ENCODE measurements at places on chromosomes 1 and 21. TPM values are rescaled to one million over a fixed set of nuclear protein-coding genes. Genes with fewer than 3 reads are reported as not detected.

- DNase-seq = no peak
Observed at GRCh38 chr21:29557200-29557599, 258.5 kb downstream of the BACH1 start.

GRCh38 chr21:29195981-29196669 is 65.7 kb downstream of the MAP3K7CL start:
- DNase-seq = peak; percentile 79

DNA sequence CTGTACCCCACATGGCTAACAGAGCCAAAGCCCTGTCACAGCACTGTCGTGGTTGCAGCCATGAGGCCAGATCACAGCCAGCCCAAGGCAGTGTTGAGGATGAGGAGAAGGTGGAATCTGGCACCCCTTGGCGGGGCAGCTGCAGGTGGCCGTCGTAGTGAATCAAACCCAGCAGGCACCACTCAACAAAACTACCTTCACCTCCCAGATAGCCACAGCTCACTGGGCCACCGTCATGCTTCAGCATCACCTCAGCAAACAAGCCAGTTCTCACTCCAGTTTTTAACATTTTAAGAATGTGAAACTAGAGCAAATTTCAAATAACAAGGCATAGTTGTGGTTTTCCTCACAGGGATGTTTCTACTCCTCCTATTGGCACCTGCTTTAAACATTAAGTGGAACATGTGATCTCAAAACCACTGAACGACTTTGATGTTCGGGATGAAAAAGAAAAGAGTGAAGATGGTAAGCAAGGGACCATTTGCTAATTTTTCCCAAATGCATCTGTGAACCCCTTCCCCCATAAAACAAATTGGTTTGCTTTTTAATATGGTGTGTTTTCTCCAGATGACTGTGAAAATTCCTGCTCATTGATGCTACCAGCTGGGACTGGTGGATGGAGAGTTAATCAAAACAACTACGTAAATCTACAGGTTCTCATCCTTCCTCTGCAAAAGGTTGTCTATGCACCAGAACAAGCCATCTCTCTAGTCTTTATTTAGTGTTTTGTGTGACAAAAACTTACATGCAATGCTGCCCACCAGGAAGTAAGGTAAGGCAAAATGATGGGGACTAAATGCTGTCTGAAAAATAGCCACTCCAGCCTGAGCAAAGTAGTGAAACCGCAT is 45.5 kb downstream of the TOR1AIP2 start:
- DNase-seq = no peak

GRCh38 chr1:22952694-22953056 is 20.0 kb downstream of the LACTBL1 start:
- DNase-seq = no peak

- no peak for DNase-seq
Observed at GRCh38 chr1:212166244-212166643, 119.0 kb upstream of the PPP2R5A start.

DNA sequence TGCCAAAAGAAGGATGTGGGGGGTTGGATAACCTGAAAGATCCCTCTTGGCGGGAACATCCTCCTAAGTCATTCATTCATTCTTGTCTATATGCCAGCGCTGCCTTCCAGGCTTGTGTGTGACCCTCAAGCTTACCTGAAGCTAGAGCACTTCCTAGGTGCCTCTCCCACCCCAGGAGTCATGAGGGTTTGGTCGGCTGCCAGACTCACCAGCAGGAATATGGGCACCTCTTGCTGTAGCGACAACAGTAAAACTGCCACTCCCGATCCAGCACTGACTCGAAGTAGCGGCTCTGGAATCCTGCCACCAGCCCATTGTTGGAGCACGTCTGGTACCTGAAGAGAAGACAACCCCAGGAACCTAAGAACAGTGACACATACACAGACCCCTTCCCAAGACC is 15.0 kb downstream of the DPT start:
- DNase-seq = no peak

- DNase-seq = no peak
Observed at GRCh38 chr1:11406845-11407244, 72.1 kb upstream of the DISP3 start.

DNA sequence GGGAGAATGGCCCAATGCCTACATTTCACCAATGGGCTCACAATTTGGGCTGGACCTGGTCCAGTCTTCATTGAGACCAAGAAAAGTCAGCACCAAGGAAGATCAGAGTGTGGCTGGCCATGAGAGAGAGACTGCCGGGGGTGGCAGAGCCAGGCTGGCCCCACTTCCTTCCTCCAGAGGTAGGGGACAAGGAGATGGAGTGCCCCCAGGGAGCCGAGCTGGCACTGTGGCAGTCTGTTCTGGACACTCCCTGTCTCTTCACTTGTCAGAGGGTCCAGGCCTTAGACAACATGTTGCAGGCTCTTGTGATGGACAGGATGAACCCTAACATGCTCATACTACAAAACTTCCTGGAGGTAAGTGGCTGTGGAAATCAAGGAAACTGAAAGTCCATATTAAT is 27.7 kb downstream of the INAVA start:
- DNase-seq = no peak

- no peak for DNase-seq
Observed at GRCh38 chr1:208446271-208446691, 202.1 kb upstream of the PLXNA2 start.

GRCh38 chr21:44510508-44511218 is 29.3 kb downstream of the KRTAP10-1 start:
- peak; percentile 62 for DNase-seq

- DNase-seq = no peak
Observed at GRCh38 chr21:30616125-30616524, at the start of gene KRTAP20-1. KRTAP20-1 (plus strand) TSS chr21:30616425; CDS start chr21:30616455, 30 bp downstream.

- DNase-seq = no peak
Observed at GRCh38 chr1:85274969-85275453, 1.4 kb downstream of the BCL10 start.

- peak; percentile 41 for DNase-seq
Observed at GRCh38 chr1:2821966-2822620, 20.6 kb upstream of the TTC34 start.

- DNase-seq = peak; percentile 67
Observed at GRCh38 chr1:162854245-162854882, 6.6 kb downstream of the CCDC190 start.

DNA sequence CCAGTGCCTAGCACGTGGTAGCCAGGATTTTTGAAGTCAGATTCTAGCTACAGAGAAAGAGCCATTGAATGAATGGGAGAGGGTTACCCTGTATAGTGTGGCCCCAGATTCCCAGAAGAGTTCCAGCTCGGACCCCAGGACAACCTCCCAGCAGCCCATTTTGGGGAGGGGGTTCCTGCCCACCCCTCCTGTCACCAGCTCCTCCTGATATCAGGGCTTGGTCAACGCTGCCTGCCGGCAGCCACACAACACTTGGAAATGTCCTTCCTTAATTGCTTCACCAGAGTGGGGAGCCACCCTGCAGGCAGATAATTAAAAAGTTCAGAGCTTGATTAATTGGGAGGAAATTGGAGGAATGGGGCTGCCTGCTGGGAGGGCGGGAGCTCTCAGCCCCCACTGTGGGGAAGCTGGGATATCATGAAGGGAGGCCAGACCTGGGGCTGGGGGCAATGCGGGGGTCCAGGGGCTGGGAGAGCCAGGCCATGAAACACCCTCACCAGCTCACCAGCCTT is 120.5 kb downstream of the LACTBL1 start:
- no peak for DNase-seq

DNA sequence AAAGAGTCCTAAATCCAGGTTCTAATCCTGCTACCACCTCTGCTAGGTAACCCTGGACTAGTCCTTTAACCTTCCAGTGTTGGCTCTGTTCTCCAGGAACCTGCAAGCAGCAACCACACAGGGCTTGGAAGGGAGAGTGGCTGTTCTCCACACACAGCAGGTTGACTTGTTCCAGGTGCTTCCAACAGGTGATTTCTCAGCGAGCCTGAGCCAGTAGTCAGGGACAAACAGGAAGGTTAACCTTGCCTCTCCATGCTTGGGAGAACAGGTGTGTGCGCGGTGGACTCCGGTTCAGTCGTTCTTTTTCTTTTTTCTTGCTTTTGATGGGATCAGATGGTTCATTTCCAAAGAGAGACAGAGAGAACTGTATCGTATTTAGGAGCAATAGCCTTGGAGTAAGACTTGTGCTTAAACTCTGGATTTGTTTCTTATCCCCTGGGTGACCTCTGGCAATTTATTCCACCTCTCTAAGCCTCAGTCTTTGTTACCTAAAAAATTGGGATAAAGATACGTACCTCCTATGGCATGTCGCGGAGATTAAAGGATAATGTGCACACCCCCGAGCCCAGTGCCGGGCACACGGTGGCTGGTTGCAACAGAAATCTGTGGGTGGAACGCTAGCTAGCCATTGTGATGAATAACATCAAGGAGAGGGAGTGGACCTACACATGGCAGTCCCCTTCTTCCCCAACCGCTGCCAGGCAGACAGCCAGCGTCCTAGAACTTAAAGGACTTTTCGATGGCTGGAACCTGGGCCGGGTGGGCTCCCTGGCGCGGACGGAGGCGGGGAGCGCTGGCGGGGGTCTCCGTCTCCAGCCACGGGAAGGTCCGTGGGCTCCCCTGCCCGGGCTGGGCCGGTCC is 583 bp upstream of the CACHD1 start:
- DNase-seq = no peak

TEDDM1 gene
- not detected for polyA plus RNA-seq

ANXA9 gene
- polyA plus RNA-seq = 2.6 TPM

PTGFR gene
- 14.3 TPM for polyA plus RNA-seq

SIM2 gene
- polyA plus RNA-seq = 0.90 TPM

B3GALT5 gene
- polyA plus RNA-seq = 0.12 TPM

PLCH2 gene
- polyA plus RNA-seq = 3.3 TPM

BRWD1 gene
- 28.9 TPM for polyA plus RNA-seq
